Activated CD4-positive, alpha-beta T cell treated with anti-CD3 and anti-CD28 coated beads for 48 hours (primary cell): ENCODE measurements at places on chromosomes 7 and 10.

DNA sequence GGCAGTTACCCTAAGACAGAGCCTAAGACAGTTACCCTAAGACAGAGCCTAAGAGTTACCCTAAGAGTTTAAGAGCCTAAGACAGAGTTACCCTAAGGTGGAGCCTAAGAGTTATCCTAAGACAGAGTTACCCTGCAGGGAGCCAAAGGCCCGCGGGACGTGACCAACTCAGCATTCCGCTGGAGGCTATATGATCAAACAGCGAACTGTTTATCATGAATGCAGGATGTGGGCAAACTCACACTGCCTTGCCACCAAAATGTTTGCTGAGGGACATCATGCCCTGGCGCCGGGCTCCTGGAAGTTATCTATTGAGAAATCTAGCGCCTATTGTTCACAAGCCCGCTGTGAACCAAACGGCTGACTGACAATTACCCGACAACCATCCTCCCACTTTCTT is 49.9 kb downstream of the BLVRA start:
- no peak for DNase-seq

GRCh38 chr10:32318476-32318896 is 28.5 kb downstream of the EPC1 start:
- DNase-seq: peak; percentile 32

GRCh38 chr7:107972075-107972482 is 30.9 kb downstream of the LAMB1 start:
- no peak for DNase-seq

- DNase-seq: no peak
Observed at GRCh38 chr7:82527851-82528250, 84.3 kb upstream of the CACNA2D1 start.

- DNase-seq: no peak
Observed at GRCh38 chr7:146116521-146117222, at the start of gene CNTNAP2. TSS of gene CNTNAP2 (plus strand) at chr7:146116801. CDS start at chr7:146116877, 76 bp downstream.

GRCh38 chr7:127682140-127682539 is 30.1 kb downstream of the SND1 start:
- DNase-seq: no peak

DNA sequence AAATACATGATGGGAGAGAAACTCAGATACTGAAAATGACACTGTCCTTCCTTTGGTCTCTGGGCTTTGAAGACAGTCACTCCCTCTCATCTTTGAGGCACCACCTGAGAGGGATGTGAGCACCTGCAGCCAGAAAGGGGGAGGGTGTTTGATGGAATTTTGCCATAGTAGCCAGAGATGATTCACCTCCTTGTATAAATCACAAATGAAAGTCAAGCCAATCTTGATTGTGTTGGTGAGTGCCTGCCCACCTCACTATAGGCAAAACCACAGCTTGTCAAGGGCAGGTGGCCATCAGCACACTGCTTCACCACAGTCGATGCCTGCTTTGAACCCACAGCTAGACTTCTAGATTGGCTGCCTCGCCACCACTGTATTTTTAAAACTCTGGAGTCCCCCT is 48.2 kb downstream of the PON1 start:
- no peak for DNase-seq

- DNase-seq: no peak
Observed at GRCh38 chr10:88120599-88121333, 257.3 kb downstream of the PTEN start.

DNA sequence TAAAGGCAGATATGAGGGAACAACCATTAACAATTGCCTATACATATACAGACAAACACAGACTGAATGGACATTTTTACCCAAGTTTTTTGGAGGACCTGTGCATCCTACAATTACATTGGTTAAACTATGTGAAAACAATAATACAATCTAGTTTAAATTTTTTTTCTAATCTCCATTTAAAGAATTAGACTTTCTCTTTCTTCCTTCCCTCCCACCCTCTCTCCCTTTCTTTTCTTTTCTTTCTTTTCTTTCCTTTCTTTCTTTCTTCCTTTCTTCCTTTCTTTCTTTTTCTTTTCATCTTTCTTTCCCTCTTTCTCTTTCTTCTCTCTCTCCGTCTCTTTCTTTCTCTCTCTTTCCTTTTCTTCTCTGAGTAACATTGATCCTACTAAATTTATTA is 183.7 kb downstream of the HDAC9 start:
- DNase-seq: no peak

GRCh38 chr10:91286572-91286971 is 66.1 kb downstream of the PCGF5 start:
- no peak for DNase-seq

DNA sequence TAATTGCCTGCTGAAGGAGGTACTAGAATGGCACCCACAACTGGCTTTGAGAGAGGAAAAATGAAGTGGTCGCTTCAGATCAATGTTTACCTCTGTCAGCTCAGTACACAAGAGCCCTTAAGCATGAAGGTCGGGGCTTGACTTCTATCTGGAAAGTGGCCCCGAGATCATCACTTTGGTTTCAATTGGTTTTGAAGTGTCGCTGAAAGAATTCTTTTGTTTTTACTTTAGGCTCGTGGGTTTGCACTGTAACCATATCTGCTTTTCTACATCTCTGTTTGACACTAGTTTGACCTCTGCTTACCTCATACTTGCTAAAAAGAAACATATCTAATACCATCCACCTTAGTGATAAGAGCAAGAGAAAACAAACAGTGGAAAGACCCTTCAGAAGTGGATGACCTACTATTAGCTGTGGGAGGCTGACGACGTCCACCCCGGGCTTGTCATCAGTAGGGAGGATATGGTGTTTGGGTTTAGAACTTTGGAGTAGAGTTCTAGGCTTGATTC is 361.8 kb downstream of the GATA3 start:
- no peak for DNase-seq

DNA sequence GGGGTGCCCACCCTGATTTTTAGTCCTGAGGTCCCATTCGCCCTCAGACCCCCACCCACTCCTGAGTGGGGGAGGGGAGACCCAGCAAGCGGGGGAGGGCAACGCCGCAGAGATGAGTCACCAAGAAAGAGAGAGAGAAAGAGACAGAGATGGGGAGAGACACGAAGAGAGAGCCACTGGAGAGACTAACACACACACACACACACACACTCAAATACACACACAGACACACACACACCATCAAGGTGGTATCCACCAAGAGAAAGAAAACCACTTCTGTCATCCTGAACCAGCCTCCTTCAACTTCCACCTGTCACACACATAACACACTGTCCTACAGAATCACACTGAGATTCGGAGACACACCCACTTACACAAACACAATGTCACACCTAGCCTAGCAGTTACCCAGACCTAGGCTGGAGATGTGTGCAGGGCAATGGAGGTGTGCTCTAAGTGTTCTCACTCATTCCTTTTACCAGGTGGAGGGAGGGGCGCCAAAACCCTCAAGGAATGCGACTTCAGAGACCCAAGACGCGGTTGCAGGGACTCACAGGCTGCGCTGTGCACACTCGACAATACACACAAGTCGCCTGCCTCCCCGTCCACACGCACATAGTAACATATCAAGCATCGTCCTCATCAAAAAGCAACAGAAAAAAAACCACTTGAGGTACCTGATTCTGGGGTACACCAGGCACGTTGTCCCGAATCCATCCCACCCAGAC is 3.9 kb upstream of the VGF start:
- no peak for DNase-seq

GRCh38 chr10:87923233-87923632 is 59.8 kb downstream of the PTEN start:
- no peak for DNase-seq

GRCh38 chr7:69698109-69698825 is 100.0 kb downstream of the AUTS2 start:
- no peak for DNase-seq

GRCh38 chr10:83607959-83608745 is 531.2 kb upstream of the GHITM start:
- no peak for DNase-seq

GRCh38 chr7:142854372-142855113 is at the start of gene EPHB6:
TSS of gene EPHB6 (plus strand) at chr7:142855076. CDS start at chr7:142863228, 8,152 bp downstream.
- peak; percentile 64 for DNase-seq

GRCh38 chr7:88759230-88760135 is at the start of gene ZNF804B:
TSS of gene ZNF804B (plus strand) at chr7:88759700. CDS start at chr7:88759977, 277 bp downstream.
- peak; percentile 11 for DNase-seq

GRCh38 chr7:55570218-55570873 is 2.0 kb downstream of the VOPP1 start:
- DNase-seq: no peak

DNA sequence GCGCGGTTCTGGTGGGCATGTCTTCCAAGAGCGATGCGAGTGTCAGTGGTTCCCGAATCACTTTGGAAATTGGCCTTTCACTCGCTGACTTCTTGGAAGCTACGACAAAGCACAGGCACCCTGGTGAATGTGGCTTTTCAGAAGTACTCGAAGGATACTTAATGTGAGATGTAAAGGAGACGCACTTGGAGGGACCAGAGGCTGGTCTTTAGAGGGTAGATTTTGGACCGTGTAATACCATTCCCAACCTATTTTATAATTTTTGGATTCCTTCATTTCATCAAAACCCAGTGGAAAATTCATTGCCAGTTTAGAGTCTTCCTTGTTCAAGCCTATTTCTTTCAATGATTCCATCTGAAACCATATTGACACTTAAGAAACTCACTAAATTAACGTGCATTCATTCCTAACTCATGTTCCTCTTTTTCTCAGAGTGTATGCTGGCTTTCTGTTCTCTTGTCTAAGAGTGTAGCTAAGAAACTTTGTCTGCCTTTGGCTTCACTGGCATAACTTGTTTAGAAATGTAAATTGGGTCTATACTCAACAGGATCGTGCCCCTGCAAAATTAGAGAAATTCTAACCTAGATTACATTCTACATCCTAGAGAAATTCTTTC is 645 bp upstream of the COPG2 start:
- DNase-seq: no peak

GRCh38 chr10:117503244-117504205 is 39.0 kb upstream of the EMX2 start:
- DNase-seq: no peak

- no peak for DNase-seq
Observed at GRCh38 chr7:151696721-151697514, 177.2 kb upstream of the RHEB start.

DNA sequence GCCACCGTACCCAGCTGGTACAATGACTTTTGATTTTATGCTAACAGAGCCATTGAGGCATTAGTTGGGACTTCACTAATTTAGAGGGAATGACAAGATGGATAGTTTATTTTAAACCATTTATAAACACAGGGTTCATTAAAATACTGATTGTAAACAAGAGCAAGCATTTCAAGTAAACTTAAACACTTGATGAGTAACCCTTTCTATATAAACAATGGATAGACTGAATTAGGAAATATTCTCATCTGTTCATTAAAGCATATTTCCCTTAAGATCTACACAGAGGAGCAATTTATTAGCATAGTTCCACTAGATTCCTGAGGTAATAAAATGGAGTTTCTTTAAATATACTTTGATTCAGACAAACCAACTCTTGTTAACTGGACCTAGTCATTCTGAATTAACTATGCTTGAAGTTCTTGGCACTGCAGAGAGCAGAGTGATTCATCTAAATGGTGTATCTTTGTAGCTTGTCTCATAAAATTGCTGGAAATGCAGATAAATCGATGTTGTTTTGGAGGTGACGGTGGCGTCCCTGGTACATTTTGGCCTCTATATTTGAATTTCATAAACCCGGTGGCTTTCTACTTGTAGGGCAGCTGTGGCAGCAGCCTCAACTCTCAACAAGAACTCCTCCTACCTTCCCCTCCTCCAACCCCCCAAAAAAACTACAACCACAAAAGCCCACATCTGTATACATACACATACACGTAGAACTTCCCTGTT is 15.4 kb upstream of the VDAC2 start:
- DNase-seq: no peak

- peak; percentile 51 for DNase-seq
Observed at GRCh38 chr7:123871998-123872867, 27.3 kb downstream of the HYAL4 start.

DNA sequence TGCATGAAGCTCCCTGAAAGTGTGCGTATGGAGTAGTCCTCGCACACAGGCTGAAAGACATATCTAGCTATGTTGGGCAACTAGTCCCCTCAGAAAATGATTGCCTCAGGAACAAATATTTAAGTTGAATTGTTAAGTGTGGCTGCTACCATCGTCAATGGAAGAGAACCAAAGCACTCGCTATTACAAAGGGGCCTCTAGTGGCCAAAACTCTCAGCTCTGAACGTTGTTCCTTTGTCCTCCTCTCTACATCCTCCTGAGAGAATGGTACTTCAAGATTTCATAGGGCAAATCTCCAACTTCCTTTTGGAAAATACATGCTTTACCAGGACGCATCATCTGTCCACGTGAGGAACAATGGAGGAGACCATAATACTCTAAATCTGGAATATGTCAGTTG is 209.9 kb downstream of the NRG3 start:
- DNase-seq: no peak

DNA sequence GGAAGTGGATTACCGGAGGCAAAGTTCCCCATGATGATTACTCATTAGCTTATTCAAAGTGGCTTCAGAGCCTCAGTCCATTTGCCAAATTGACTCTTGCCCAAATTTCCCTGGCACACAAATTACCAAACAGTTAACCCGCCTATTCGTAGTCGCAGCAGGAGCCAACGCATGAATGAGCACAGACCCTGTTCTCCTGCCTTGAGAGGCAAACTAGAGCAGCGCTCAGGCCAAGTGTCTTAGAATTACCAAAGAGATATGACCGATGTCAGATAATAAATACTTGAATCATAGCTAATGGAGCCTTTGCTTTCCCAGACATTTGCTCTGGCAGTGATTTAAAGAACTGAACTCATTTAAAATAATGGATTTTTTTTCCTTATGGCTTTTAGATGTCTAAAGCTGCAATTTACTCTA is 64.9 kb downstream of the CTTNBP2 start:
- no peak for DNase-seq

GRCh38 chr10:59358576-59358975 is 3.8 kb downstream of the FAM13C start:
- DNase-seq: no peak

- DNase-seq: no peak
Observed at GRCh38 chr7:76076995-76077394, 29.1 kb downstream of the MDH2 start.

GRCh38 chr7:28792858-28793257 is 165.3 kb downstream of the TRIL start:
- DNase-seq: no peak

- no peak for DNase-seq
Observed at GRCh38 chr10:14556285-14556956, 218.3 kb downstream of the FAM107B start.

DNA sequence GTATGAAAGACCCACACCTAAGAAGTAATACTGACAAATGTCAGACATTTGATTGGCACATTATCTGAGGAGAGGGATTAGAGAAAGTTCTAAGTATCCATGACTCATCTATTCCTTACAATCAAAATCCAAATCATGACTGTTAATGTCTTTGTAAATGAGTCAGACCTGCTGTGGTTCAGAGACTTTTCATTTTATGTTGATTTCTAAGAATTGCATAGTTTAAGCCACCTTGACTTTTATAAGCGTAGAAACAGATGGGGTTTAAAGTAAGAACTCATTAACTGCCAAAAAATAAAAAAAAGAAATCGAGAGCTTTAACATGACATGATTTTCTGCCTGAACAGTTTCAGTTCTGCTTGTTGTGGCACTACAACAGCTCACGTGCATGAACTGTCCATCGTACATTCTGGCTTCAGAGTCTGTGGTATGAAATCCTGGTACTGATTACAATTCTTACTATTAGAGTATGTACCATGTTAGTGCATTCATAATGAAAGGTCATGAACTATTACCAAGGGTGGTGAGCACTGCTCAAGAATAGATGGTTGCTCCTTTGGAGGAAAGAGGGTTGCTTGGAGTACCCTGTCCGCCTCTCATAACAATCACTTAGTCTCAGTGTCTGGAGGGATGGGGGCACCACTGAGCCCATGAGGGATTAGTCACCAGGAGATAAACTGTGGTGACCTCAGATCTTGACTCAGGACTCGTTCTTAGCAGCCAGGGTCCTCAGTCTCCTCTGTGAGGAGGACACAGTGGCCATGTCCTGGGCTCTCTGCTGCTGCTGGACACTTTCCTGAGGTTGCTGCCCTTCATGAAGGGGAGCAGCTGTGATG is 42.2 kb downstream of the ACSM6 start:
- peak; percentile 49 for DNase-seq
